ENCODE measurements at places on chromosomes 6 and 20.

DNA sequence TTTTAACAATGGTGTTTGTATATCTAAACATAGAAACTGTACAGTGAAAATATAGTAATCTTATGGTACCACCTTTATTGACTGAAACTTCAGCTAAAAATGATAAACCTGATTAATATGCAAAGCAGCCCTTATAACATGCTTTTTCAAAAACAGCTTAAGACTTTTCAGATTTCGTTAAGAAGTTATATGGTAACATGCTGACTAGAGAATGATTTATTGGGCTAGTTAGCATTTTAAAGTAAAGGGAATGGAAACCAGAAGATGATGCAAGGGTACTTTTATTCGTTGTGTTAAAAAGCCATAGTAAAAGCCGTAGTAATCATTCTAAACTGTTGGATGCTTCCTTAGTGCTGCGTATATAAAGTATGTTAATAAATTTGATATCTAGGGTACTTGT is 50.5 kb downstream of the CBFA2T2 start:
- no peak for DNase-seq

GRCh38 chr6:90266905-90267621 is 29.6 kb downstream of the BACH2 start:
- DNase-seq: no peak

GRCh38 chr6:134161041-134161440 is 108.6 kb upstream of the SLC2A12 start:
- no peak for DNase-seq

GRCh38 chr6:135434991-135435390 is 62.5 kb downstream of the AHI1 start:
- no peak for DNase-seq

- DNase-seq: no peak
Measured at GRCh38 chr6:97322811-97323210, 39.8 kb upstream of the MMS22L start.

DNA sequence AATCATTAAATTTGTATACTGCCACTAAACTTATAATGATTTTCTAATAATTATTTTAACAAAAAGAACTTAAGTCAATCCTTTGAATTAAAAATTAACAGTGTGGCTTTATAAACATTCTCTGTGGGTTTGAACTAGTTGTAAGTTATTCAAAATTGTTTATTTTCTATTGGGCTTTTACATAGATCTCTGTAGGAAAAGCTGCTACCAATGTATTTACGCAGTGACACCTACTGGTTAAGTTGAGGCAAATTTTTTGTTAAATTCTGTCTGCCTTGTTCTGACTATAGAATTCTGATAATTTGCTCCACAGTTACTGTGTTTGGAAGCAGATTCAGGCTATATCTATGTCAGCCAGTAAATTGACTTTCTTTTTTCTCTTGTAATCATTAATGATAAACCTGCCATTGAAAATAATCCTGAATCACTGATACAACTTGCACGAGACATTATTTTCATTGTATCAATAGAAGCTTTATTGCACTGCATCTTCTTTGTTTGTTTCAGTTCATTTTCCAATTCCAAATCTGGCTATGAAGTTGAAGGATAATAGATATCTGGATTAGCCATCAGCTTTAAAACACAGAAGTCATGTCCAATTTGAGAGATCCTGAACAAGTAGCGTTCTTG is 66.0 kb upstream of the UTRN start:
- no peak for DNase-seq

DNA sequence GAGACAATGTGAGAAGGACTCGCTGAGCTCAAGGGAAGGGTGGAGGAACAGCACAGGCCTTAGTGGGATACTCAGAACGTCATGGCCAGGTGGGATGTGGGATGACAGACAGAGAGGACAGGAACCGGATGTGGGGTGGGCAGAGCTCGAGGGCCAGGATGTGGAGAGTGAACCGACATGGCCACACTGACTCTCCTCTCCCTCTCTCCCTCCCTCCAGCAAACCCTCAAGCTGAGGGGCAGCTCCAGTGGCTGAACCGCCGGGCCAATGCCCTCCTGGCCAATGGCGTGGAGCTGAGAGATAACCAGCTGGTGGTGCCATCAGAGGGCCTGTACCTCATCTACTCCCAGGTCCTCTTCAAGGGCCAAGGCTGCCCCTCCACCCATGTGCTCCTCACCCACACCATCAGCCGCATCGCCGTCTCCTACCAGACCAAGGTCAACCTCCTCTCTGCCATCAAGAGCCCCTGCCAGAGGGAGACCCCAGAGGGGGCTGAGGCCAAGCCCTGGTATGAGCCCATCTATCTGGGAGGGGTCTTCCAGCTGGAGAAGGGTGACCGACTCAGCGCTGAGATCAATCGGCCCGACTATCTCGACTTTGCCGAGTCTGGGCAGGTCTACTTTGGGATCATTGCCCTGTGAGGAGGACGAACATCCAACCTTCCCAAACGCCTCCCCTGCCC is 1.7 kb downstream of the TNF start:
- no peak for DNase-seq

GRCh38 chr6:96963809-96964208 is 39.3 kb downstream of the KLHL32 start:
- DNase-seq: no peak

DNA sequence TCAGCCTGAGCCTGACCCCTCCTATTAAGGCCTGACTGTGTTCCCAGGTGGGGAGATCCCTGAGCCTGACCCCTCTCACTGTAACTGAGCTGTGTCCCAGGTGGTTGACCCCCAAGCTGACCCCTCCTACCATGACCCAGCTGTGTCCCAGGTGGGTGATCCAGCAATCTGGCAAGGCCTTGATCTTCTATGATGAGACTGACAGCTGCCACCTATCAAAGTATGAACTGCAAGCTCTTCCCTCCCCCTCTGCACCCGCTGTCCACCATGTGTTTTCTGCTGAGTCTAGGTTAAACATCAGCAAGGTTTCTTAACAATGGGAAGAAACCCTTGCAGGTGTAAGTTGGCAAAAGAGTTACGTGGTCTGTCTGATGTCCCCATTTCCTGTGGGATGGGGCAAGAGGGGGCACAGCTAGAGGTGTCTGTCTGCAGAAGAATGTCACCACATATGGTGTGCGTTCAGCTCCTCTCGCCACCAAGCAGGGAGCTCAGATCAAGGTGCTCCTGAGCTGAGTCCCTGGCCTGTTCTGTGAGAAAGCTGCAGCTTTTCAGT is 5.9 kb downstream of the PXDC1 start:
- no peak for DNase-seq

- no peak for DNase-seq
Measured at GRCh38 chr6:45558858-45559257, 181.1 kb upstream of the SUPT3H start.

DNA sequence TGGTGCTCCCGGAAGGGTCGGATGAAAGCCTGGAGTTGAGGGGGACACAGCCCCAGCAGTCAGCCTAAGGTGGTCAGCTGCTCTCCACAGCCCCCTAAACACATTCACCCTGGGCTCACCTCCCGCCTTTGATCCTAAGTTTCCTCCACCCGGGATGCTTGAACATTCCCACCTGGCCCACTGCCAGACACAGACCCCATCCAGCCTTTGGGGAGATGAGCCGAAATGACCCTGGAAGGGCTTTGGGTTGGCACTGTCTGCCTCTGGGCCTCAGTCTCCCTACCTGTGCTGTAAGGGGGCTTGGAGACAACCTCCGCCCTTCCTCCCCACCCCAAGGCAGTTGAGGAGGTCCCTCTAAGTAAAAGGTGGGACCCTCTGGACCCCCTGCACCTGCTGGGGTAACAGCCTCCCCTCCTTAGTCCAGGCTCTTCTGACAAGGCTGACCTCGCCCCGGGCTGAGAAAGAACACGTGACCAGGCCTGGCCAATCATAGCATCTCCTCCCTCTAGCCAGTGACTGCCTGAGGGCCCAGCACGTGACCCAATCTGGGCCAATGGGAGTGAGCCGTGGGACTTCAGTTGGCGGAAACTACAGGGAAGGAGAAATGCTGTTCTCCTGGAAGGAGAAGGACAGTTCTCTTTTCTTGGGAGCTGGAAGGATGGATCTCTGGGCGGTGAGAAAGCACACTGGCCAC is 16.9 kb upstream of the UBE2V1 start:
- DNase-seq: no peak

- no peak for DNase-seq
Measured at GRCh38 chr6:119527231-119527578, 177.6 kb upstream of the MAN1A1 start.

DNA sequence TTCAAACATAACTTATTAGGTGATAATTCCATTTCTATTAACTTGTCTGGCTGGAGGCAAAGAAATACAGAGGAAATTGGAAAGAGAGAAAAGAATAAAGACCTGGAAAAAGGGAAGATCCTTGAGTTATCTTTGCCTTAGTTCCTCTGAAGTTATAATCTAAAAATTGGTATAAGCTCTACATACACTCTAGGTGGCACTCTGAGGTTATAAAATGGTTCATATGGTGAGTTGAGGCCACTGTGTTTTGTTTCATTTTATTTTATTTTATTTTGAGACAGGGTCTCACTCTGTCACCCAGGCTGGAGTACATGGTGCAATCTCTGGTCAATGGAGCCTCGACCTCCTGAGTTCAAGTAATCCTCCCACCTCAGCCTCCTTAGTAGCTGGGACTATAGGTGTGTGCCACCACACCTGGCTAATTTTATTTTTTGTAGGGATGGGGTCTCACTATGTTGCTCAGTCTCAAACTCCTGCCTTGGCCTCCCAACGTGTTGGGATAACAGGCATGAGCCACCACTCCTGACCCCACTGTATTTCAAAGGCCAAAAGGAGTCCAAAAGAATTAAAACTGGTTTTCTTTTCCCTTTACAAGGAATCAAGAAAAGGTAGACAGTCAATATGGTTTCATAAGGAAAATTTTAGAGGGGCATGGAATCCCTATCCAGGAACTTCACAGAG is 19.4 kb downstream of the GPX6 start:
- no peak for DNase-seq
